ENCODE measurements at places on chromosomes 11 and 22.

DNA sequence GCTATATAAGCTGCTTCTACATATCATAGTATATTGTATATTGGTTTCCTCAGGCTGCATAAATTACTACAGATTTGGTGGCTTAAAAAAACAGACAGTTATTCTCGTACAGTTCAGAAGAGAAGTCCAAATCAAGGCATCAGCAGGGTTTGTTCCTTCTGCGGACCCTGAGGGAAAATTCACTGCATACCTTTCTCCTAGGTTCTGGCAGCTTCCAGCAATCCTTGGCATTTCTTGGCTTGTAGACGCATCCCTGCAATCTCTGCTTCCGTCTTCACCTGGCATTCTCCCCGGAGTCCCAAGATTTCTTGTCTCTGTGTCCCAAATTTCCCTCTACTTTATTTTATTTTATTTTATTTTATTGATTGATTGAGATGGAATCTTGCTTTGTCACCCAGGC is 142.8 kb downstream of the COMMD9 start:
- DNase-seq = no peak

- DNase-seq = no peak
These were observed 165.0 kb downstream of the GRIA4 start for GRCh38 chr11:105774899-105775298.

- no peak for DNase-seq
These were observed 25.7 kb downstream of the CELF1 start for GRCh38 chr11:47527186-47527585.

GRCh38 chr11:130426837-130427341 is 1.5 kb downstream of the ADAMTS8 start:
- no peak for DNase-seq

- no peak for DNase-seq
These were observed 4.9 kb downstream of the PTDSS2 start for GRCh38 chr11:454801-455565.

GRCh38 chr11:123000721-123001120 is 19.1 kb upstream of the BSX start:
- DNase-seq = no peak

DNA sequence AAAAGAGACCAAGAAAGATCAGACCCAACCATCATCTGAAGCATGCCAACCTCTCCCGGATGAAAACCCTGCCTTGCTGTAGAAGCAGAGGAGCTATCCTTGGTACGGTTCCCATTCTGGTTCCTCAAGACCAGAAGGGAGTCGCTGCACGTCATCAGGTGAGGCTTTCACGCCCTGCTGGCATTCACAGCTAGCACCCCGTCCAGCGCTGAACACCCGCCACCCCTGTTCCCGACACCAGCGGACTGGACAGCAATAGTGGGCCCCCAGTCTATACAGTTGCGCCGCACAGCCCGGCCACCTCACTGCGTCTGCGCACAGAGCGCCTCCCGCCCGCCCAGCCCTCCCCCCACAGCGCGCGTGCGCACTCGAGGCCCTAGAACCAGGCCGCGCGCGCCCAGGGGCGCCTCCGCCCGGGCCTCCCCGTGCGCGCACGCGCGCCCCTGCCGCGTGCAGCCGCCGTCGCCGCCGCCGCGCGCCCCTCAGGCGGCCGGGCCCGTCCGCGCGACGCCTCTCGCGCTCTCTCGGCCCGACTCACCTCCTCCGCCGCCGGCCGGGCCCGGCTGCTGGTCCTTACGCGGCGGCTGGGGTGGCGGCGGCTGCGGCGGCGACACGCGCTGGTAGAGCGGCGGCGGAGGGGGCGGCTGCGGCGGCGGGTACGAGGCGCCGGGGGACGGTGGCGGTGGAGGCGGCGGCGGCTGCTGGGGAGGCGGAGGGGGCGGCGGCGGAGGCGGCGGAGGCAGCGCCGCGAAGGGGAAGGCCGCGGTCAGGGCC is 706 bp downstream of the SF1 start:
- DNase-seq = peak; percentile 97

DNA sequence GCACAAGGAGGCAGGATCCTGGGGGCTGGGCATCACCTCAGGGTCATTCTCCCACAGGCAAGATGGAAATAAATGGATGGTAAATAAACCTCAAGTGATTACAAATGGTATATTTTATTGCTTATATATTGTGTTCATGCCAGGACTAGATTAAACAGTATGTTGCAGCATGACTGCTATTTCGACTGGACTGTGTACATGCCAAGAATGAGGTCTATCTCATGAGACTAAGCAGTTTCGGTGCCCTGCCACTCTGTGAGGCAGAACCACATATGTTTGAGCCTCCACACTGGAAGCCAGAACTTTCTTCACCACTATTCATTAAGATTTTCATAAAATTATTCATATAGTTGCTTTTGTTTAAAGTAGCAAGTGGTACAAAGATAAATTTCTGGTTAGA is 140.2 kb downstream of the DDX10 start:
- DNase-seq = no peak

DNA sequence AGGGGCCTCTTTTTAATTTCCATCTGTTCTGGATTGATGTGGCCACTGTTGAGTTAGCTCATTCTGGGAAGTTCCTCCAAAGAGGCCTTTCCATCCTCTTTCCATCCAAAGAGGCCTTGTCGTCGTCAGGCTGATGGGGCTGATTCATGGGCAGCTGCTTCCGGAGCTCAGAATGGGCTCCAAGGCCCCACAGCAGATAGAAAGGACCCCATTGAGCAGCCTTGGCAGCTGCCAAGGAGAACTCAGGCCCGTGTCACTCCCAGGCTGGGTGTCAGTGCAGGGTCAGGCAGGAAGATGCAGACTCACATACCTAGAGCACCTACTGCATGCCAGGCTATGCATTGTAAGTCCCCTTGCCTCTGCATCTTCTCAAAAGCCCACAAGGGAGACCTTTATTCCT is 524.1 kb downstream of the MIAT start:
- DNase-seq = no peak

- no peak for DNase-seq
These were observed 25.6 kb downstream of the SMCO4 start for GRCh38 chr11:93517611-93518010.
